ENCODE measurements at places on chromosomes 7 and 10.

GRCh38 chr10:79336739-79337138 lies 10.5 kb upstream of the PPIF start:
- H3K4me1 ChIP-seq, result peaks cover 12% of the 10 kb centered on the region
- peak overlapping the region; percentile 8 for H3K27ac ChIP-seq
- no peak for DNase-seq
- H3K4me3 ChIP-seq, result no peak overlapping the region

DNA sequence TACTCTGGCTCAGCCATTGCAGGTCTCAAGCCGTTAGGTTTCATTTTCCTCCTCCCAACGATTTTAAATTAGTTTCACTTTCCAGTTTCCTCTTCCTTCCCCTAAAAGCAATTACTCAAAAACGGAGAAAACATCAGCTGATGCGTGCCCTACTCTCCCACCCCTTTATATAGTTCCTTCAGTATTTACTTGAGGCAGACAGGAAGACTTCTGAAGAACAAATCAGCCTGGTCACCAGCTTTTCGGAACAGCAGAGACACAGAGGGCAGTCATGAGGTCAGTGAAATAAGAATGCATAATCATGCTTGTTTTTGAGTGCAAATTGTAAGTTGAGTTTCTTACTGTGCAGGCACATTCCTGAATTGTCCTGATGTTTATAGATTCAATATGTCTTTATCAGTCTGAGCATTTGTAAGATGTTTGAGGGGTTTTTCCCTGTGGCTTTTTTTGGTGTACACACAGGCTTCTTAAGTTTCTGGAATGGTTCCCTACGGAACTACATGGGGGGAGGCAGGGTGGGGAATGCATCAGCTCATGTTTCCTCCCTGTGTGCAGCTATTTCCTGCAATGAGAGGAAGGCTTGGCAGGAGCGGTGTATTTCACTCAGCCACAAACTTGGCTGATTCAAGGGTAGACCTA lies at the start of gene IFIT3:
IFIT3 (plus strand) TSS at position 195 of the 639 bp plus-strand sequence; CDS start at position 272, 77 bp downstream.
- peak; percentile 59 for DNase-seq
- peaks cover 16% of the 10 kb centered on the region for H3K4me1 ChIP-seq
- H3K4me3 ChIP-seq, result peak within 1 kb of the TSS; percentile 42
- peak within 1 kb of the TSS; percentile 84 for H3K27ac ChIP-seq

DNA sequence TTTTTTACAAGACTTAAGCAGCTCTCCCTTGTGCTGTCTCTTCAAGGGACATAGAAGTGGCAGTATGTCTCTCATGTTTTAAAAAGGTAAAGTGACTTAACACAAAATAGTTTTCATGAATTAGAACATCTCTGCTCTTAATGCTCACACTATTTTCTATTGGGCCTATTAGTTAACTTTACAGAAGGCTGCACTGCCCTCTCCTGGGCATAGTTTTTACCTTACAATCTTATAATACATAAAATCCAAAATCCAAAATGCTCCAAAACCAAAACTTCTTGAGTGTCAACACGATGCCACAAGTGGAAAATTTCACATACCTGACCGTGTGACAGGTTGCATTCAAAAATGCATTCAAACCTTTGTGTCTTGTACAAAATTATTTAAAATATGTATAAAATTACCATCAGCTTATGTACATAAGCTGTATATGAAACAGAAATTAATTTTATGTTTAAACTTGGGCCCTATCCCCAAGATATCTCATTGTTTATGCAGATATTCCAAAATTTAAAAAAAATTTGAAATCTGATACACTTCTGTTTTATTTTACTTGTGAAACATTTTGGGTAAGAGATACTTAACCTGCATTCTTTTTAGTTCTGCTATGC lies 25.8 kb downstream of the TES start:
- no peak for DNase-seq
- H3K27ac ChIP-seq, result no peak overlapping the region
- H3K36me3 ChIP-seq, result no peaks in the 10 kb centered on the region

DNA sequence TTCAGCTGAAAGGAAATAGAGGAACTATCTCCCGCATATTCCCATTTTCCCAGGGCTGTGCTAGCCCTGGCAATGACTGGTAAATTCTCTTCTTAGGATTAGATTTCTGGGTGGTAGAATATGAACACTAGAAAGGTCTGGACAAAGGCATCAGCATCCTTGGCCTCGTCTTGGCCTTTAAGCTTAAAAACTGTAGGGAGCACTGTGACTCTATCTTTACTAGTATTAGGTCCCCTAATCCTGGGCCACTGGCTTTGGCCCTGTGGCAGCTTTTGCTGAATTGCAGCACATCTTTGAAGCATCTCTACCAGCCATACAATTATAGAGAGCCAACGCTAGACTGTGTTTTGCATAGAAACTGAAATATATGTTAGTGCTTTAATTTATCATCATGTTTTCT lies 41.5 kb upstream of the EBLN1 start:
- no peaks in the 10 kb centered on the region for H3K36me3 ChIP-seq
- no peaks in the 10 kb centered on the region for H3K27me3 ChIP-seq
- no peak for DNase-seq
- H3K27ac ChIP-seq, result no peak overlapping the region
- no peak overlapping the region for H3K4me3 ChIP-seq

- H3K4me3 ChIP-seq, result no peak overlapping the region
- H3K36me3 ChIP-seq, result no peaks in the 10 kb centered on the region
- DNase-seq, result peak; percentile 28
- H3K4me1 ChIP-seq, result peaks cover 2% of the 10 kb centered on the region
- H3K27me3 ChIP-seq, result no peaks in the 10 kb centered on the region
- no peak overlapping the region for H3K27ac ChIP-seq
Observed at GRCh38 chr10:93180482-93180931, 106.8 kb downstream of the CYP26A1 start.

- no peak for DNase-seq
- H3K4me1 ChIP-seq, result no peaks in the 10 kb centered on the region
- H3K36me3 ChIP-seq, result no peaks in the 10 kb centered on the region
- no peak overlapping the region for H3K4me3 ChIP-seq
Observed at GRCh38 chr7:116185450-116185849, 24.9 kb upstream of the TES start.

GRCh38 chr7:136336932-136337331 lies 359.8 kb upstream of the MTPN start:
- no peak for DNase-seq
- no peak overlapping the region for H3K4me3 ChIP-seq
- no peaks in the 10 kb centered on the region for H3K27me3 ChIP-seq
- H3K36me3 ChIP-seq, result no peaks in the 10 kb centered on the region
- H3K27ac ChIP-seq, result no peak overlapping the region

DNA sequence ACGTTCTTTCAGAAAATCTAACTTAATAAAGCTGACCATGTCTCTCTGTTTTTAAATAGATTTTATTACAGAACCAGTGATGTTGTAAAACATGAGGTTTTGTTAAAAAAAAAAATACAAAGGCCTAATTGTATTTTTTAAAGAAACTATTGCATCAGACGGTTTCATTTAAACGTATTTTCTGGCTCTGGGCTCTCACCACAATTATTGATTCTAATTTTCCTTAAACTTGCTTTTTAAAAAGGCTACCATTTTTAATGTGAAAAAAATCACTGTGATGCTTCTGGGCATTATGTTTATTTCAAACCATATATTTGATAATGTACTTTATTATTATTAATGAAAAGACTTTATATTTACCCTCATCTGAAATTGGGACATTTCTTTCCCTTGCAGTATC lies 94.3 kb downstream of the CABCOCO1 start:
- H3K36me3 ChIP-seq, result no peaks in the 10 kb centered on the region
- H3K27ac ChIP-seq, result no peak overlapping the region
- no peak overlapping the region for H3K4me3 ChIP-seq

GRCh38 chr7:48337012-48337621 lies 165.9 kb downstream of the ABCA13 start:
- H3K4me3 ChIP-seq, result no peak overlapping the region
- H3K4me1 ChIP-seq, result no peaks in the 10 kb centered on the region
- H3K27ac ChIP-seq, result no peak overlapping the region
- no peaks in the 10 kb centered on the region for H3K27me3 ChIP-seq
- no peak for DNase-seq

DNA sequence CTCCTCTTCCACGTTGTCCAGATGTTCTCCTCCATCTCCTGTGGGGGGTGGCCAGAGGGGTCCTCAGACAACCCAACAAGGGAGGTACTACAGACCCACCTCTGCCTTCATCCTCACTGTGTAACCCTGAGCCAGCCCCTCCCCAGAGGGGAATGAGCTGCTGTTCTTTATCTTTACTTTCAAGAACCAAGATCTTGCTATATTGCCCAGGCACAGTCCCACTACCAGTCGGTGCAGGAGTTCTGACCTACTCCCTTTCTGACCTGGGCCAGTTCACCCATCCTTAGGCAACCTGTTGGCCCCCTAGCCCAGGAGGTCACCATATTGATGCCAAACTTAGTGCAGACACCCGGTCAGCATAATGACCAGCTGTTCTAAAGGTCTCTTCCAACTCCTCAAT lies 16.8 kb upstream of the MTPAP start:
- H3K4me3 ChIP-seq, result no peak overlapping the region
- H3K4me1 ChIP-seq, result peaks cover 2% of the 10 kb centered on the region
- no peak for DNase-seq
- no peaks in the 10 kb centered on the region for H3K27me3 ChIP-seq
- H3K27ac ChIP-seq, result no peak overlapping the region

DNA sequence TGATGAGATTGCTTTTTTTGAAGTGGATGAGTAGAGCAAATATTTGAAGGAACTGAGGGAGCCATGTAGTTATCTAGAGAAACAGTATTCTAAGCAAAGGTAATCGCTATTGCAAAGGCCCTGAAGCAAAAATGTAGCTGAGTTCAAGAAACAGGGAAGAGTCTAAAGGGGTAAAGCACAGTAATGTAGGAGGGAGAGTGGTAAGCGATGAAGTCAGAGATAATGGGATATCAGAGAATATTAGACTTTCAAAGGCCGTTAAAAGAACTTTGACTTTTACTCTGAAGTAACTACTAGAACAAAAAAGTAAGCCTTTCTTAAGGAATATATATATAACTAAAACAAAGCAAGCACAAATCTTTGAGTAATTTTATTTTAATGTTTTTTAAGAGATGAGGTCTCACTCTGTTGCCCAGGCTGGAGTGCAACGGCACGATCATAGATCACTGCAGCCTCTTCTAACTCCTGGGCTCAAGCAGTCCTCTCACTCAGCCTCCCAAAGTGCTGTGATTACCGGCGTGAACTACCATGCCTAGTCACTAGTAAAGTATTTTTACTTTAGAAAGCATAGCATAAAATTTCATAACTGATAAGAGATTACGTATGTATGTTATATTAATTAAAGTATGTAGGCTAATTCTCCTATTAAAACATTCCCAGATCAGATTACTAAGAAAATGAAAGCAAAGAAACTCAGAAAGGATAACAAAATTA lies 61.7 kb upstream of the OIT3 start:
- H3K4me3 ChIP-seq, result peak overlapping the region; percentile 6
- H3K36me3 ChIP-seq, result no peaks in the 10 kb centered on the region
- no peaks in the 10 kb centered on the region for H3K4me1 ChIP-seq
- no peak for DNase-seq

GRCh38 chr10:126041804-126042231 lies 145.5 kb downstream of the FANK1 start:
- no peaks in the 10 kb centered on the region for H3K36me3 ChIP-seq
- no peak overlapping the region for H3K27ac ChIP-seq
- peaks cover 4% of the 10 kb centered on the region for H3K4me1 ChIP-seq
- H3K4me3 ChIP-seq, result no peak overlapping the region

DNA sequence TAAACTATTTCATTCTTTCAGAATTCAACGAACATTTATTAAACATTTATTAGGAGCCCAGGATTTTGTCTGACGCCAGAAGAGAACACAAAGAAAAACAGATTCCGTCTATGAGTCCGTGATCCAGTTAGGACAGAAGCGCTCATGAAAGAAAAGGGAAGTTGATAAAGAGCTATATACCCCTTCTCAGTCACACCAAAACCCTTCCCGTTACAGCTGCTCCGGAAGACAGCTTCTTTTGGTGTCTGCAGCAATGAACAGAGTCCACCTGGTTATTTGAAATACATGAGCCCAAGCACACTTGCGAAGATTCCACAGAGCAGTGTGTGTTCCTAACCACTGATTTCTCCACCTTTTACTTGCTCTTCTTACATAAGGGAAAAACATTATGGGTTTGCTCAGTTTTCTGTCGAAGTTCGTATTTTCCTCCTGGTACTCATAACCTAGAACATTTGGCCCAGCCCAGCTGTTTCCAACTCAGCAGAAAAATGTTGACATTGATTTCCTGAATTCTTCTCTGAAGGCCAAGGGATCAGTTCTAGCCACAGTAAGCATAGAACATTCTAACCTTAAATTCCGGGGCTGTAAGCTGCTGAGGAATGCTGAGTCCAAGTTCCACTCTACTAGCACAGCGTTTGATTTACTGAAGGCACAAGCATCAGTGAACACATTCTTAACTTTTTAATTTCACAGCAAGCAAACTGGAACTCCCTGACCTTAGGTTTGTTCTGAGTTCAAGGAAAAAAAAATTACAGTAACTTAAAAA lies 206.5 kb downstream of the SORCS1 start:
- no peak overlapping the region for H3K4me3 ChIP-seq
- H3K4me1 ChIP-seq, result no peaks in the 10 kb centered on the region
- no peaks in the 10 kb centered on the region for H3K27me3 ChIP-seq
- no peak overlapping the region for H3K27ac ChIP-seq
- no peaks in the 10 kb centered on the region for H3K36me3 ChIP-seq
- no peak for DNase-seq

DNA sequence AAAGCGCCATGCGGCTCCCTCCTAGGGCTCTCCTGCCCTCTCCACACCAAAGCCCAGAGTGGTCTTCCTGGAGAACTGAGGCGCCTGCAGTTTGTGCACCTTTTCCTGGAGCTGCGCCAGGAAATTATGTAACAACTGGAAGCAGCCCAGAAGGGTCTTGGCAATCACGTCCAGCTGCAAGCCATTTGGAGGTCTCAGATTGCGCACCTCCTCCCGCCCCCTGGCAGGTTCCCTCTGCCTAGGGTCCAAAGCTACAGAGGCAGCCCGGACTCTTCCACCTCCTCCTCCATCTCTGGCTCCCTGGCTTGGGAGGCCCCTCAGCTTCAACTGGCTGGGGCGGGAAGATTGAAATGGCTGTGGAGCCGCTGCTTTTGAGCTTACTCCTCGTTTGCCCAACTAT lies 34.0 kb upstream of the SFTPD start:
- H3K36me3 ChIP-seq, result no peaks in the 10 kb centered on the region
- H3K4me3 ChIP-seq, result no peak overlapping the region
- H3K27ac ChIP-seq, result no peak overlapping the region
- DNase-seq, result peak; percentile 21
- no peaks in the 10 kb centered on the region for H3K27me3 ChIP-seq

DNA sequence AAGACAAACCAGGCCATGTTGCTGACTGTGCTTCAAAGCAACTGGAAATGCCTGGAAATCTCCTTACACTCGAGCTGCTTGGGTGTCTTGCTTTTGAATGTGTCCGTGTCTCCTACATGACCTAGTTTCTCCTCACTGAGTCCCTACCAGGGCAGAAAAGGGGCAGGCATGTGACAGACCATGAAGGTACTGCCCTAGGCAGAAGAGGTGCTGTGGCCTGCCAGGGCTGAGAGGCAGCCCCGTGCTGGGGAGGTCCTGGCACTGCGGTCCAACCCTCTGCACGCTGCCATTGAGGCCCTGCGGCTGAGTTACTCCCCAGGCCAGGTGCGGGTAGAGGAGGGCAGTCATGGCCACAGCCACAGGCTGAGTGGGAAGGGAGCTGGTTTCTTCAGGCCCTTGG lies 159.3 kb downstream of the LYZL1 start:
- no peaks in the 10 kb centered on the region for H3K4me1 ChIP-seq
- no peaks in the 10 kb centered on the region for H3K36me3 ChIP-seq
- no peak for DNase-seq
- no peak overlapping the region for H3K4me3 ChIP-seq
- no peaks in the 10 kb centered on the region for H3K27me3 ChIP-seq
- no peak overlapping the region for H3K27ac ChIP-seq

GRCh38 chr7:142243823-142244222 lies 14.0 kb downstream of the PRSS58 start:
- DNase-seq, result no peak
- no peak overlapping the region for H3K27ac ChIP-seq
- no peaks in the 10 kb centered on the region for H3K27me3 ChIP-seq
- H3K4me1 ChIP-seq, result no peaks in the 10 kb centered on the region

Measured in ovary (tissue), 10 donors.